Dermis microvascular lymphatic vessel endothelial cell (primary cell): ENCODE measurements at places on chromosomes 2 and 18. TPM values are rescaled to one million over a fixed set of nuclear protein-coding genes. Genes with fewer than 3 reads are reported as not detected.

VSNL1 gene
- total RNA-seq = 0.13 TPM in 1 of 2 replicates, not detected in the other

CCDC74A gene
- 2.2 and 2.5 TPM in 2 replicates for total RNA-seq

AQP12A gene
- not detected in 2 replicates for total RNA-seq

EDAR gene
- under 0.01 TPM in 1 of 2 replicates, not detected in the other for total RNA-seq

KCNIP3 gene
- 0.13 TPM in 2 replicates for total RNA-seq

TNS1 gene
- total RNA-seq = 21.1 and 50.6 TPM in 2 replicates

DSC2 gene
- total RNA-seq = under 0.01 and 0.13 TPM in 2 replicates

TTC27 gene
- 17.3 and 18.6 TPM in 2 replicates for total RNA-seq

GKN1 gene
- total RNA-seq = not detected in 2 replicates

NT5DC4 gene
- not detected in 2 replicates for total RNA-seq

PLCL1 gene
- 0.76 and 1.0 TPM in 2 replicates for total RNA-seq

DUSP11 gene
- 20.0 and 21.7 TPM in 2 replicates for total RNA-seq

PROKR1 gene
- total RNA-seq = under 0.01 TPM in 2 replicates

CSRNP3 gene
- total RNA-seq = 0.13 and 0.38 TPM in 2 replicates

CNOT9 gene
- total RNA-seq = 46.3 and 53.9 TPM in 2 replicates

IL1F10 gene
- not detected in 2 replicates for total RNA-seq

LIPT1 gene
- 3.1 and 5.3 TPM in 2 replicates for total RNA-seq

CHCHD5 gene
- total RNA-seq = 5.2 and 7.2 TPM in 2 replicates

RBKS gene
- total RNA-seq = 0.90 and 1.0 TPM in 2 replicates

NEU4 gene
- 0.13 TPM in 1 of 2 replicates, not detected in the other for total RNA-seq

CIB4 gene
- total RNA-seq = not detected in 2 replicates

RALBP1 gene
- total RNA-seq = 54.2 and 69.5 TPM in 2 replicates

FAM228B gene
- total RNA-seq = 3.0 and 3.8 TPM in 2 replicates

CNDP1 gene
- not detected in 2 replicates for total RNA-seq

CHST9 gene
- not detected in 2 replicates for total RNA-seq

GCKR gene
- 0.13 TPM in 1 of 2 replicates, not detected in the other for total RNA-seq

ALPI gene
- not detected in 2 replicates for total RNA-seq

ZBTB7C gene
- under 0.01 TPM in 2 replicates for total RNA-seq

MATN3 gene
- total RNA-seq = 1.0 and 1.4 TPM in 2 replicates

CHST10 gene
- total RNA-seq = 6.0 and 8.6 TPM in 2 replicates

SANBR gene
- 8.7 and 11.0 TPM in 2 replicates for total RNA-seq

TMEM182 gene
- 0.39 and 1.0 TPM in 2 replicates for total RNA-seq

GAREM2 gene
- 0.13 and 0.51 TPM in 2 replicates for total RNA-seq

LCT gene
- total RNA-seq = not detected in 2 replicates

CTAGE1 gene
- total RNA-seq = not detected in 2 replicates

MC5R gene
- total RNA-seq = not detected in 2 replicates

SGPP2 gene
- total RNA-seq = not detected in 2 replicates

BBS5 gene
- total RNA-seq = 1.4 and 1.6 TPM in 2 replicates

CCBE1 gene
- total RNA-seq = under 0.01 and 0.13 TPM in 2 replicates

KLHL41 gene
- under 0.01 and 0.13 TPM in 2 replicates for total RNA-seq

MYO3B gene
- total RNA-seq = under 0.01 TPM in 1 of 2 replicates, not detected in the other

IL1R1 gene
- 7.2 and 46.9 TPM in 2 replicates for total RNA-seq

TP53I3 gene
- 42.1 and 55.3 TPM in 2 replicates for total RNA-seq

SLC9A2 gene
- not detected in 2 replicates for total RNA-seq
